ENCODE measurements at places on chromosomes 6 and 20.
A peak's percentile ranks its signal among the peaks of the same experiment; 100 is the strongest.

GRCh38 chr6:41750374-41750773 lies 3.2 kb upstream of the PGC start:
- DNase-seq = no peak

DNA sequence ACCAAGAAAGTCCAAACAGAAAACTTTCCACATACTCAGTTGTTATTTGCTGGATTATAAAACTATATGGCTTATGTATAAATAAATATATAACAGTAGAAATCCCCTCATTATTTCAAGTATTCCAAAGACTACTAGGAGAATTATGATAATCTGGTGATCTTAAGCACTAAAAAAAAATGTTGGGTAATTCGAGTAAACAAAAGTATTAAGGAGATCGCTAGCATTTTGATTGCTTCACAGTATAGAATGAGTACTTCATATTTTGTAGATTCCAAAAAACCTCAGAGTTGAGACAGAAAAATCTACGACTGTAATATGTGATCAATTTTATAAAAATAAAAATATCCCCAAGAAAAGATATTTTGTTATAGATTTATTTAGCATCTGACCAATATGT lies 236.4 kb upstream of the TENT5A start:
- DNase-seq = no peak

- DNase-seq = no peak
Observed at GRCh38 chr20:49785852-49786175, 26.8 kb upstream of the SLC9A8 start.

- no peak for DNase-seq
Observed at GRCh38 chr6:22366214-22366613, 69.4 kb upstream of the PRL start.

DNA sequence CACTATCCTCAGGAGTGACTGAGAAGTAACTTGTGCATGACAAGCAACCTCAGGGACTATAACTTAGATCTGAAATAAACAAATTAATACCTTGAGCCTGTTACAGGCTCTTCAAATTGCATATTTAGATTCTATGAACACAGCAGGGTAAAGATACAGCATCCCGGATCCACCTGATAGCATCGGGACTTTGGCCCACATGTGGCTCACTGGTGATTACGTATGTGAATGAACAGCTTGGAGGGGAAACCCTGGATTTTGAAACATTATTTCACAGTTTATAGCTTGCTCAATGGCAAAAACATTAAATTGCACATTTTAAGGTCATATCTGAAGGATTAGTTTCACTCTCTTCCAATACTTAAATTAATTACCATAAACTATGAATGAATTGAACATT lies 133.2 kb downstream of the KHDRBS2 start:
- DNase-seq = no peak

- no peak for DNase-seq
Observed at GRCh38 chr6:168214586-168215104, 104.9 kb downstream of the DACT2 start.

DNA sequence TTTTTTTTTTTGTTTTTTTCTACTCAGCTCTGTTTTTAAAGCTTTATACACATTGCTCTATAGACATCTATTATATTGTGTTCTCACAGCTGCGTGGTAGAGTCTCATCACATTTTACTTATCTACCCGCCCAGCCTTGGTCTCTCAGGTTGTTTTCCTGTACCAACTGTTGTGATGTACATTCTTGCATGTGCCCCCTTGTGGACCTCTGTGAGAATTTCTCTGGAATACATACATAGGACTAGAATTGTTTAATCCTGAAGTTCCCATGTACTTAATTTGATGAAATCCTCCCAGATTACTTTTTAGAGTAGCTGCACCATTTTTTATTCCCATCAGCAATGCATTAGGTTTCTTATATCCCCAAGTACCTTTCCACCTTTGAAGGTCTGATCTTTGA lies 40.4 kb upstream of the TINAG start:
- no peak for DNase-seq

DNA sequence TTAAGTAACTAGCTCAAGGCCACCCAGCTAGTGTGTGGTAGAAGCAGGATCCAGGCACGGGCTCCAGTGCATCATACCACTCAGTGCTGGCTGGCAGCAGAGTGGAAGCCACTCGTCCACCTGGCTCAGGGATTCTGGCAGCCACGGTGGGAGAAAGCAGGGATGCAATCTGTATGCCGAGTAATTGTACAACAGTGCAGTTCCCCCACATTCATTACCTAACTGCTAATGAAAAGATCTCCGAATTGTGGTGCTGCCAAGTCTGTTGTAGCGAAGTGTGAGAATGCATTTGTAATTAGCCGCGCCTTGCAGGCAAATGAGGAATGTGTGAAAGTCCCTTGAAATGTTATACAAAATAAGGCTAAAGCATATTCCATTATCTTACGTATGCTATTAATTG lies 29.0 kb downstream of the KCNG1 start:
- no peak for DNase-seq

DNA sequence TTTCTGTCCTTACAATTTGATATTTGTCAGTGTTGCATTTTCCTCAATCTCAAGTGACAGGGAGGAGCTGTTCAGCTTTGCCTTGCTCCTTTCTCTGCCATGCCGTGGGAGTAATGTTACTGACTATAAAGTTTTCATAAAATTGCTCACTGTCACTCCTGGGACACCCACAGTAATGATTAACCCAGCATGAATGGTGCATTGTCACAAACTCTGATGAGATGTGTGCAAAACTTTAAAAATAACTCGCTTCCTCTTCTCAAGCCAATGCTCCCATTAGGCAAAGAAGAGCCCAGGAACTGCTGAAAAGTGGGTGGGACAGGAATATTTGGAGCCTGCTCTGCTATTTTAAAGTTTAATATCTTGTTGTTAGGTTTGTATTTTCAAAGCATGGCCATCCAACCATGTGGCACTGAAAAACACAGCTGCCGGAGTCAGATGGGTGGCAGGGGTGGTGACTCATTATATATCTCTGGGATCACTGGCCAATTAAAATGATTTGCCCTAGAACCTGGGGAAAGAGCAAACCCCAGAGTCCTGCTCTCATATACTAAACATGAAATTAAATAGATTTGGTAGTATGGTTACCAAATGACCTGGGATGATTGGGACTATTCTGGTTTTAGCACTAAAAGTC lies 260.1 kb downstream of the BTBD3 start:
- DNase-seq = no peak

- no peak for DNase-seq
Observed at GRCh38 chr20:22758815-22759214, 174.4 kb upstream of the FOXA2 start.

GRCh38 chr20:50415516-50416268 lies 94.5 kb upstream of the PTPN1 start:
- no peak for DNase-seq

- no peak for DNase-seq
Observed at GRCh38 chr6:45850378-45851033, 165.2 kb downstream of the CLIC5 start.

DNA sequence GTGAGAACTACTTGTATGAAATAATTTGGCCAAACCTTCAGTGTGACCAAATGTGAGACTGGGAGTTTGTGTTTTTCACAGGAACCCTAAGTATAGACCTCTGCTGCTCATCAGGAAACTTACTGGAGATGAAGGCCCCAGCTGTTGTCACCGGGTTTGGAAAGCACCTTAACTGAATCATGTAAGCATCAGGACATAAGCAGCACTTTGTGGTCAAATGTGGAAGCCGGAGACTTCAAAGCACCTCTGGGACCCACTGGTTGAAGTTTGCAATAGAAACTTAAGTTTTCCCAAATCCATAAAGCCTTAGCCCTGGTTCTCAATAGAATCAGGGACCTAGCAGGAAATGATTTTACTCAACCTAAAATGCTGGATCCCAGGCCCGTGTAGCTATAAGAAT lies 14.3 kb downstream of the TTPAL start:
- DNase-seq = no peak

DNA sequence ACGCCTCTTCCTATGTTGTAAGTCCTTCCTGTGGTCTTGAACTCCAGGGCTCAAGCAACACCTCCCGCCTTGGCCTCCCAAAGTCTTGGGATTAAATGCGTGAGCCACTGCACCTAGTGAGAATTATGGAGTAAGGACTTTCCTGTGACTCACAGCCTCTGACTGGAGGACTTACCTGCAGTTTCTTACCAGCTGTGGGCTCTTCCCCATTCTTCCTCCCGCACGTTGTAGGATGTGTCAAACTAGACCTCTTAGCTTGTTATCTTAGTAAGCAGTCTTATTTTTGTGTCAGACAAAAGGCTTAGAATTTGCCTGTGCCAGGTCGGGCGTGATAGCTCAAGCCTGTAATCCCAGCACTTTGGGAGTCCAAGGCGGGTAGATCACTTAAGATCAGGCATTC lies 30.9 kb downstream of the BAK1 start:
- DNase-seq = no peak

- peak; percentile 24 for DNase-seq
Observed at GRCh38 chr6:31898383-31899011, 999 bp upstream of the EHMT2 start.

- DNase-seq = no peak
Observed at GRCh38 chr6:95135182-95135581, 442.2 kb upstream of the MANEA start.

- DNase-seq = no peak
Observed at GRCh38 chr6:45609141-45609638, 231.5 kb upstream of the SUPT3H start.

All from activated naive CD4-positive, alpha-beta T cell (primary cell).